ENCODE measurements at places on chromosomes 2 and 18.

GRCh38 chr18:13246121-13246520 lies 27.6 kb downstream of the LDLRAD4 start:
- no peak for DNase-seq

- no peak for DNase-seq
These were observed 167.9 kb upstream of the HNRNPA3 start for GRCh38 chr2:177044671-177045070.

GRCh38 chr2:20957788-20958525 lies 85.9 kb downstream of the APOB start:
- no peak for DNase-seq

GRCh38 chr2:226115102-226115831 lies 684.4 kb downstream of the IRS1 start:
- DNase-seq = no peak

GRCh38 chr2:149012545-149012944 lies 26.0 kb upstream of the LYPD6B start:
- no peak for DNase-seq

All from stimulated activated CD8-positive, alpha-beta memory T cell treated with anti-CD3 and anti-CD28 coated beads, Interleukin-2, amount 100 ng/mL, for 48 hours (primary cell).